ENCODE measurements at places on chromosomes 7 and 10.

- no peak for DNase-seq
Measured at GRCh38 chr10:58319599-58319998, 15.2 kb upstream of the UBE2D1 start.

DNA sequence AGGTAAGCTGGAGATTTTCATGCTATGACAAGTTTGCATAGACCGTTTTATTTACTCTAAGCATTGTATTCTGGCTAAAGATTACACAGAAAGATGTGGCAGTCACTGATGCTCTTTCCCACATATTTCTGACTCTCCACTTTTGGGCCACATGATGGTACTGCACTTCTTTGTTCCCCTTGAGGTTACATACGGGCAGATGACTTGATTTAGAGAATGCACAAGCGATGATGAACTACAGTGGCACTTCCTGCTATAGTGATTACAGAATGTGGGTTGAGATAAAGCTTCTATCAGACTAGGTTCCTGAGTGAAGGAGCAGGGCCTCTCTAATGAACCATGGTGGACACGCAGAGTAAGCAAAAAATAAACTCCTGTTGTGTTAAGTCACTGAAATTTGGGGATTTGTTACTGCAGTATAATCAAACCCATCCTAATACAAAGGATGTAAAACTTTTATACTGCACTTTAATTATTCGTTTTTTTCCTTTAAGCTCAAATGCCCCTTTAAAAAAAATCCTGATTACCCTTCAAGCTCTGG, 177.9 kb downstream of the TAX1BP1 start:
- DNase-seq: peak; percentile 52

- DNase-seq: no peak
Measured at GRCh38 chr10:131148270-131148669, 163.3 kb downstream of the TCERG1L start.

DNA sequence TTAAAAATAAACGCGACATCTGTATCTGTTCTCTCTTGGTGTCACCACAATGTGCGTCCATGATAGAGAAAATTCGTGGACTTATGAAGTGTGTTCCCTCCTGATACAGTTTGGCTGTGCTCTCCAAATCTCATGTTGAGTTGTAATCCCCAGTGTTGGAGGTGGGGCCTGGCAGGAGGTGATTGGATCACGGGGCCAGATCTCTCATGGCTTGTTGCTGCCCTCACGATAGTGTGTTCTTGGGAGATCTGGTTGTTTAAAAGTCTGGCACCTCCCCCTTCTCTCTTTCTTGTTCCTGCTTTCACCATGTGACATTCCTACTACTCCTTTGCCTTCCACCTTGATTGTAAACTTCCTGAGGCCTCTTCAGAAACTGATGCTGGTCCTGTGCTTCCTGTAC, 229.4 kb upstream of the MYO3A start:
- DNase-seq: no peak

GRCh38 chr10:111732166-111732785, 451.3 kb downstream of the GPAM start:
- DNase-seq: no peak

DNA sequence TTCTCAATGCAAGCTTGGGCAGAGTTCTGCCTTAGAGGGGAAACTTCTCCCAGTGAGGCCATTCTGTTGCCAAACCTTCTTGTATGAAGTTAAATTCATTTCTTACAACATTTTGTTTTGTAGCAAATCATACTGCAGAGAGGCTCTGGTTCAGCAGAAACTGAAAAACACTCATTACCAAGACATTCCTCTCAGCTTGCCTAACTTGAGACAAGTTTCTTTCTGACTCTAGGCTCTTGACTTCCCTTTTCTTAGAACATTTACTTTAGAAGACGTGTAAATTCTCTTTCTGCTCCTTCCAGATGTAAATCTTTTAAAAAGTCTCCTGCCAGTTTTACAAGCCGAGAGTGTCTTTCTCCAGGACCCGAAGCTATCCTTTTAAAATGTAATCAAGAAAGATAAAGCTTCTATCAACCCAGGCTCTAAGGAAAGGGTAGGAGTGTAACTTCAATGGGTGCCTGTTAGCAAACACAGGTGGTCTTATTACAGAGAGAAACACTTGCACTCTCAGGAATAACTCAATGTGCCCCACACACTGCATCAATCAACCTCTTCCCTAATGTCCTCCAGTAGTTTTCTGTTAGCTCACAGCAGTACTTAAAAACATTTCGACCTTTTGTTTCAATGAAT, 80.5 kb upstream of the TAS2R16 start:
- no peak for DNase-seq

- no peak for DNase-seq
Measured at GRCh38 chr7:52151559-52151958, 835.0 kb upstream of the COBL start.

GRCh38 chr7:41010418-41010817, 692.5 kb downstream of the INHBA start:
- no peak for DNase-seq

DNA sequence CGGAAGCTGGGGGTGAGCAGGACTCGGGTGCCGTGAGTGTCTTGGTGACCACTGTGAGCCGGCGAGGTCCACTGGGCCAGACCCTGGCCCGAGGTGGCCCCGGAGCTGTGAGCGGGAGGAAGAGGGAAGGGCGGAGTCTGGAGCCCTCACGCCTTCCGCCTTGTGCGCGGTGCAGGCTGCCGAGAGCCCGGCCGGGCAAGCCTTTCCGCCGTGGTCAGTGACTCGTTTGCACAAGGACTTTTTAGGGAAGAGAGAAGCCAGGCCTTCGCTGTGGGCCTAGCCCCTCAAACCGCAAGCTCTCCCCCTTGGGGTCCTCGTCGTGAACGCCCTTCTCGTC, 40.9 kb upstream of the ZNF32 start:
- peak; percentile 43 for DNase-seq

Measured in fibroblast of upper back skin (primary cell).